Skin of body (tissue), 3 donors: ENCODE measurements at places on chromosomes 6 and 20.

GRCh38 chr6:73250016-73250415 lies 13.0 kb downstream of the KHDC1 start:
- DNase-seq: no peak

- peak; percentile 86 for DNase-seq
Measured at GRCh38 chr20:56826705-56827665, 197.9 kb downstream of the TFAP2C start.

- no peak for DNase-seq
Measured at GRCh38 chr20:6562111-6562510, 205.4 kb upstream of the BMP2 start.

DNA sequence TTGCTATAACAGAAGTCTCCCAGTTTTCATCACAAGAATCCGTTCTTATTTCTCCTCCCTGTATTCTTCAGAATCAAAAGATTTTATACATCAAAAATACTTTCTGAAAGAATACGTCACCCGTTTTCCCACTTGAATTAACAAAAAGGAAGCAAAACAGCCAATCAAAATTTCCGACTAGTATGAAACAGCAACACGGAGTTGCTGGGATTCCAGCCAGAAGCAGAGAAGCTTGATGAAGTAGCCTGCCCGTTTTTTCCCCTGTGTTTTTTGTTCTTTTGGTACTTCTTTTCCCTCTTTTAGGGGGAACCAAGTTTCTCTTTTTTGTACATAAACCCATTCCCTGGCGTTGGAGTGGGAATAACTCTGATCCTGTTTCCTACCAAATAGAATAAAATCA lies 14.6 kb downstream of the TXLNB start:
- DNase-seq: no peak

DNA sequence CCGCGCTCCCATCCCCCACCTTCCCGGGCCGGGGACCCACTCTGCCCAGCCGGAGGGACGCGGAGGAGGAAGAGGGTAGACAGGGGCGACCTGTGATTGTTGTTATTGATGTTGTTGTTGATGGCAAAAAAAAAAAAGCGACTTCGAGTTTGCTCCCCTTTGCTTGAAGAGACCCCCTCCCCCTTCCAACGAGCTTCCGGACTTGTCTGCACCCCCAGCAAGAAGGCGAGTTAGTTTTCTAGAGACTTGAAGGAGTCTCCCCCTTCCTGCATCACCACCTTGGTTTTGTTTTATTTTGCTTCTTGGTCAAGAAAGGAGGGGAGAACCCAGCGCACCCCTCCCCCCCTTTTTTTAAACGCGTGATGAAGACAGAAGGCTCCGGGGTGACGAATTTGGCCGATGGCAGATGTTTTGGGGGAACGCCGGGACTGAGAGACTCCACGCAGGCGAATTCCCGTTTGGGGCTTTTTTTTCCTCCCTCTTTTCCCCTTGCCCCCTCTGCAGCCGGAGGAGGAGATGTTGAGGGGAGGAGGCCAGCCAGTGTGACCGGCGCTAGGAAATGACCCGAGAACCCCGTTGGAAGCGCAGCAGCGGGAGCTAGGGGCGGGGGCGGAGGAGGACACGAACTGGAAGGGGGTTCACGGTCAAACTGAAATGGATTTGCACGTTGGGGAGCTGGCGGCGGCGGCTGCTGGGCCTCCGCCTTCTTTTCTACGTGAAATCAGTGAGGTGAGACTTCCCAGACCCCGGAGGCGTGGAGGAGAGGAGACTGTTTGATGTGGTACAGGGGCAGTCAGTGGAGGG lies 2.8 kb downstream of the SOX4 start:
- no peak for DNase-seq

- DNase-seq: no peak
Measured at GRCh38 chr6:34945317-34945716, 56.3 kb downstream of the ANKS1A start.

- DNase-seq: no peak
Measured at GRCh38 chr6:119594907-119595306, 245.3 kb upstream of the MAN1A1 start.

DNA sequence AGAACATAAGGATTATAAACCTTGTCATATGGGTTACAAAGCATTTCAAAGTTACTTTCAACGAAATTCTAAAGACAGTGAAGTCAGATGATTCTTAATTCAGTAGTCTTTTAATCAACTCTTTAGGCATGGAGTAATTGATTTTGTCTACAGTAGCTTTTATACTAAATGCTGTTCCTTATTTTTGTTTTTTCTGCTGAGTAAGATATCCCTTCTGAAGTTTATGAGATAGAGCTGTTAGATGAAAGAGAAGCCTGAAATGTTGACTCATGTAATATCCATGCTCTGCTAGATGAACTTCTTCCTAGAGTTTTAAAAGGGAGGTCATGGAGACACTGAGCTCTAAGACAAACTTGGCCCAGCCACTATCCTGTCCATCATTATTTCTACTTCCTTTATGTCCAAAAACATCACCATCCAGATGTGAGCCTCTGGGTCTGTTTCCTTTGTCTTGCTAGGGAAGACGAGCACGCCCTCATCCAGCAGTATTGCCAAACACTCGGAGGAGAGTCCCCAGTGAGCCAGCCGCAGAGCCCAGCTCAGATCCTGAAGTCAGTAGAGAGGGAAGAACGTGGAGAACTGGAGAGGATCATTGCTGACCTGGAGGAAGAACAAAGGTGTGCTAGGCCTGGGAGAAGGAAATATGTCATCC lies 550.3 kb downstream of the UTRN start:
- DNase-seq: no peak

DNA sequence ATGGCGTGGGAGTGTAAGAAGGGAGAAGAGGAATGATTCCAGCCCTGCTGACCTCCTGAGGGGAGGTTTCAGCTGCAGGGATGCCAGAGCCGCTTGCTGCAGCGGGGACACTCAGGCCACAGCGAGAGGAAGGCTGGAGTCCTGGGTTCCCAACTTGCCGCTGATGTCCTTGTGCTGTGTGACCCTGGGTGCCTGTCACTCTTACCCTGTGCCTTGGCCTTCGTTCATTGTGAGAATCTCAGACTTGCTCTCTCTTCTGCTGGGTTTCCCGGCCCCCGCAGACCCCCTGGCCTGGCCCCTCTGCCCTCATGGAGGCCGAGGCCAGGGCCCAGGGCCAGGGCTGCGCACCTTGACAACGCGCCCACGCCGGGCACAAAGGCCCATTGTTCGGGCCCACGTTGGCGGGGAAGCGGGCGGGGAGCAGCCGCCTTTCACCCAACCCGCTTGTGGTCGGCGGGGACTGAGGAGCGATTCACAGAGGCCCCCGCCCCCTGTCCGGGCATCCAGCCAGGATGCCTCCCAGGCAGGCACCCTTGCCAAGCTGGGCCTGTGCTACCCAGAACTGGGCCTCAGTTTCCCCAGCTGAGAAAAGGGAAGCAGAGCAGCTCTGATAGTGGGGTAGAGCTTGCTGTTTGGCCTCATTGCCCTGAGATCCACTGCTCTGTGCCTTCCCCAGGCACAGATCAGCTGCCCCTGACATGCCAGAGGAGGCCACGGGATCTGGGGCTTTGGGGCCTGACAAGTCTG lies 52.4 kb downstream of the CEBPB start:
- DNase-seq: no peak

DNA sequence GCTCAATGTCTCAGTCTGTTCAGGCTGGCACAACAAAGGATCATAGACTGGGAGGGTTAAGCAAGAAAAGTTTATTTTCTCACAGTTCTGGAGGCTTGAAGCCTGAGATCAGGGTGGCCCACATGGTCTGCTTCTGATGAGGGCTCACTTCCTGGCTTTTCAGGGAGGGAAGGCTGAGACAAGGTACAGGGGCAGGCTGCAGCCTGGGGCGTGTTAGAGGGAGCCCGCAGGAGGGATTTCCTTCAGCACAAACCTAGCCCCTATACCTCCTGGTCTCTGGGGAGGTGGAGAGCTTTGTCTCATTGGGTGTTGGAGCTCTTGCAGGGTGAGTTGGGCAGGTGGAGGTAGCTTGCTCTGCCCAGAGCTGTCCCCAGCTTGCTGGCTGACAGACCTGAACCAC lies 81.1 kb upstream of the GPR6 start:
- no peak for DNase-seq

DNA sequence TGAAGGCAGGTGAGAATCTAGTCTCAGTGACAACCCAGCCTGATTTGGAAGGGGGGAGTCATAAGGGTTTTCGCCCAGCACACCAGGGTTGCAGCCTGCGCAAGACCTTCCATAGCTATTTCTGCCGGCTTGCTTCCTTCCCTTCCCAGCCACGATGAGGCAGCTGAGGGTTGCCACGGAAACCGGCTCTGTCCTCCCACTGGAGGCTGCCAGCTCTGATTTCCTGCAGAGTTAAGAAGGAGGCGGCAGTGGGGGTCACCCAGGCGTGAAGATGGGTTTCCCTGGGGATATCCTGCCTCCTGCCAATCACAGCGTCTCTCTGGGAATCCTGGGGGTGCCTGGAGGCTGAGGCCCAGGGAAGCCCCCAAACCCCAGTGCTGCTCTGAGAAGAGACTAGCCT lies 23.1 kb upstream of the KCNB1 start:
- no peak for DNase-seq

DNA sequence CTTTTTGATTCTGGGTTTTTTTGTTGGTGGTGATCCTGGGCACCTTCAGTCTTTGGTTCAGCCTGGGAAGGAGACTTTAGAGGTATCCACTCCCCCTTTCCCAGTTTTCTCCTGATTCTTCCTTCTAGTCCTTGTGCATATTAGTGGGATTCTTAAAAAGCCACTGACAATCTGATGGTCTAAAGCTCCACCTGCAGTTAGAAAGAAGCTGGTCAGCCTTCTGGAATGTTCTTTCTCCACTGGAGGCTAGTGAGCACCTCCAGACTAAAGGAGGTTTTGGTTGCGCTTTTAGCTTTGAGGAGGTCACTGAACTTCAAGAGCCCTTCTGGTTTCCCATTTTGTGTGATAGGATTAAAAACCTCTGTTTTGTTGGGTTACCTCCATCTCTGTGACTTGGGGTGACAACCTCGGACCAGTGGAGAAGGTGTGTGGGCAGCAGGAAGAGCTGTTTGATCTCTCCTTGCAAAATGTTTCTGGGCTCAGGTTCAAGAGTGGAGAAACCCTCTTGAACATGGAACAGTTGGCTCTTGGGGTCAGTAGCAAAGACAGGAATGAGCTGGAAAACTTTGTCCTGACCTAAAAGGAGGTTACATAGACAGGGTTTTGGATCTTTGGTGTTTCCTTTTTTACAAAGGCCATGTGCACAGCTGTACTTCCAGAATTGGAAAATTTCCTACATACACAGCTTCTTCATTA lies 29.0 kb downstream of the JARID2 start:
- no peak for DNase-seq

- no peak for DNase-seq
Measured at GRCh38 chr6:68990317-68990716, 355.2 kb downstream of the ADGRB3 start.

- DNase-seq: no peak
Measured at GRCh38 chr6:14795451-14795850, 450.4 kb upstream of the JARID2 start.

DNA sequence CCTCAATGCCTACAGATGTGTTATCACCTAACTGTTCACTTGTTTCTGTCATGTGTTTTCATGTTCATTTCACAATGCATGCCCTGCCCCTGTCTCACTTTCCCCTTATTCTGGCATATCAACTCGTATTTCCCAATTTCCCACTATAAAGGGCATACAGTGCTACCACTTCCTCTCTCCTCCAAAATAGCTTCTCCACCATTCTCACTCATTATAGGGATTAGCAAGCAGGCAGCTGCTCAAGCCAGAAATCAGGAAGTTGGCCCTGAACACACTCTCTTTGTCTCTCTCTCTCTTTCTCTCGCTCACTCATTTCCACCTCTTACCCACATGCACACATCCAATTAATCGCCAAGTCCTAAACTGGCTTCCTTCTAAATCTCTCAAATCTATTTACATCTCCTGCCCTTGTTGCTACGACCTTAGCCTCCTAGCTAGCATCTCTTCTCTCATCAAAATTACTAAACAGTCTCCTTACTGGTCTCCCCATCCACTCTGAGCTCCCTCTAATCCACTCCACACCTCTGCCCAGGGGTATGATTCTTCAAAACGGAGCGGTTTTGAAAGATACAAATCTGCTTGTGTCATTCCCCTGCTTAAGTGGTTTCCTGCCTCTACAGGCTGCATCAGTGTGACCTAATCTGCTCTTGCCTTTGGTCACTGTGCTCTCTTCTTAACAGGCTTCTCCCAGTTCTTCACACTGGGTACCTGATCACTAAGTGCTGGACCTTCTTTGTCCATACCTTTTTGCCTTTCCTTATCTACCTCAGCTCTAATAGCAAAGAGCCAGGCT lies 196.2 kb downstream of the BTBD9 start:
- no peak for DNase-seq

DNA sequence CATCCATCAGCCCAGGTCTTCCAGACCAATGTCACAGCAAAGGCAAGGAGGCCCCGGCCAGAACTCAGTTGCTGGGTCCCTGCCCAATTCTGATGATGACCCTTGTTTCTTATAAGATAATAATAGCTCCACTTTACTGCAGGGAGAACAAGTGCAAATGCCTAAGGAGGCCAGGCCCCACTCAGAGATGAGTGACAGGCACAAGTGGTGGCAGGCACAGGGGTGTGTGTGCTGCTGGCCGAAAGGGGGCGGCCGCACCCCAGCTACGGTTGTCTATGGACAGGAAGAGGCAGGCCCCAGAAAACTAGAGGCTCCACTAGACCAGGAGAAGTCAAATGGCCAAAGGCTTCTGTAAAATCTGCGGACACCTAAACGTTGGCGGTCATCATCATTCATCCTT lies 28.6 kb downstream of the GNAS-AS1 start:
- DNase-seq: no peak

GRCh38 chr6:150203378-150203777 lies 60.5 kb downstream of the PPP1R14C start:
- DNase-seq: no peak

DNA sequence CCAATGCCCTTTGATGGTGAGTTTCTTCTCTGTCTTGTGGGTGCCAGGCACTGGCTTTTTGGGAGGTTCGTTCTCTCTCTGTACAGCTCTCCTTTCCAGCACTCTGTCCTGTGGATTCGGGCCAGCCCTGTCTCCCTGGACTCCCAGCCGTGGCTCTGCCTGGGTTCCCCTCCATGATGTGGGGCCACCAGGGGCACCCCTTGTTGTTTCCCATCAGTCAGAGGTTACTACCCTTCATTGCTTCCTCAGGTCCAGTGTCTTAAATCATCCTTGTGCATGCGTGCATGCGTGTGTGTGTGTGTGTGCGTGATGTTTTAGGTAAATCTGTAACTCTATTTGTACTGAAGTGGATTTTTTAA lies 40.5 kb downstream of the DYNLT1 start:
- no peak for DNase-seq

GRCh38 chr6:5664149-5664548 lies 342.6 kb downstream of the NRN1 start:
- DNase-seq: no peak

GRCh38 chr6:161481786-161482516 lies 208.1 kb upstream of the AGPAT4 start:
- no peak for DNase-seq

- peak; percentile 86 for DNase-seq
Measured at GRCh38 chr20:51595058-51595532, 52.6 kb upstream of the NFATC2 start.

- DNase-seq: peak; percentile 32
Measured at GRCh38 chr20:50054626-50055511, 58.1 kb downstream of the UBE2V1 start.
